ENCODE measurements at places on chromosomes 12 and 14. TPM values are rescaled to one million over a fixed set of nuclear protein-coding genes. Genes with fewer than 3 reads are reported as not detected.

Gene RAB15
- total RNA-seq = 8.8 TPM

Gene IGF1
- total RNA-seq = 0.09 TPM

Gene GCN1
- total RNA-seq = 127 TPM

Gene AGAP2
- 0.09 TPM for total RNA-seq

Gene ETFBKMT
- 2.0 TPM for total RNA-seq

Gene MMP14
- 236 TPM for total RNA-seq

Gene CCDC60
- not detected for total RNA-seq

Gene VRK1
- total RNA-seq = 31.6 TPM

Gene SCNN1A
- 0.09 TPM for total RNA-seq

Gene GARIN6
- total RNA-seq = not detected

Gene SLC10A1
- total RNA-seq = not detected

Gene NYNRIN
- total RNA-seq = 8.0 TPM

Gene ELK3
- total RNA-seq = 32.9 TPM

Gene CD163L1
- 3.8 TPM for total RNA-seq

Gene PLCZ1
- total RNA-seq = not detected

Gene PZP
- 1.5 TPM for total RNA-seq

Gene KLHL28
- total RNA-seq = 9.2 TPM

Gene NCKAP5L
- 11.2 TPM for total RNA-seq

Gene LALBA
- not detected for total RNA-seq

Gene TCL1B
- total RNA-seq = not detected

Gene ENDOU
- not detected for total RNA-seq

Gene LYZ
- total RNA-seq = not detected

Gene COQ6
- total RNA-seq = 15.1 TPM

Gene CLEC9A
- total RNA-seq = not detected

Gene OVCH1
- total RNA-seq = 0.85 TPM

Gene PPP1R1A
- not detected for total RNA-seq

Data from endothelial cell of coronary artery (primary cell).